ENCODE measurements at places on chromosomes 5 and 9.
A peak's percentile ranks its signal among the peaks of the same experiment; 100 is the strongest.

GRCh38 chr5:148297731-148298130 is 14.5 kb upstream of the SPINK7 start:
- no peak for DNase-seq

DNA sequence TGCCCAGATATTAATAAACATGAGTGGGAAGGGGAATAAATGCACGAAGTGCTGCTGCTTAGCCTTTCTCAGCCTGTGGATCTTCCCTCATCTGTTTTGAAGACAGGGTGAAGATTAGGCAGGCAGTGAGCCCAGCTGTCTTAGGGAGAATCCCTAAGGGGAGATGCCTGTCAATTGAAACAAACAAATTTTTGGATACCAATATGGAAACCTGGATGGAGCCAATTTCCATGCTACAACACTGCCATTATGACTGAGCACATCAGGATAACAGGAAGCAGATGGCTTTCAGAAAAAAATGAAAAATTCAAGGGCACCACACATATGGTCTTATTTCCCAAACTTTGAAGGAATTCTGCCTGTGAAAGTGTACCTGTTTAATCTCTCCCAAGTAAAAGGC is 80.3 kb downstream of the HMHB1 start:
- no peak for DNase-seq

DNA sequence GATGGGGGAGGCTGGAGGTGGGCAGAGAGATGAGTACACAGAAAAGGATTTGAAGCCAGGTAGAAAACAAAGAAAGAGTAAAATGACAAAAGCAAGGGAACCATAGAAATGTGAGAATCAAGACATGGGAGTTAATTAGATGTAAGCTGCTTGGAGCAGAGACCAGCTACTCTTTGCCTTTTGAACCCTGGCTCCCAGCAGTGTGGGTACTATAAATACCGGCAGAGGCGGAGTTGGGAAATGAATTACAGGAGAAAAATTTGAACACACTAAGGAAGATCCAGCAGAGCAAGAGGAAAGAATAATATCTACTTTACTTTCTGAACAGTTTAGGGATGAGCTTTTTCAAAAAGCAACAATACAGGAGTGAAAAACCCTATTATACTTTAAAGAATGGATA is 36.5 kb downstream of the KIF24 start:
- no peak for DNase-seq

GRCh38 chr5:59104400-59105127 is 521.7 kb downstream of the RAB3C start:
- no peak for DNase-seq

GRCh38 chr5:138867011-138867410 is 8.1 kb downstream of the LRRTM2 start:
- DNase-seq = no peak

DNA sequence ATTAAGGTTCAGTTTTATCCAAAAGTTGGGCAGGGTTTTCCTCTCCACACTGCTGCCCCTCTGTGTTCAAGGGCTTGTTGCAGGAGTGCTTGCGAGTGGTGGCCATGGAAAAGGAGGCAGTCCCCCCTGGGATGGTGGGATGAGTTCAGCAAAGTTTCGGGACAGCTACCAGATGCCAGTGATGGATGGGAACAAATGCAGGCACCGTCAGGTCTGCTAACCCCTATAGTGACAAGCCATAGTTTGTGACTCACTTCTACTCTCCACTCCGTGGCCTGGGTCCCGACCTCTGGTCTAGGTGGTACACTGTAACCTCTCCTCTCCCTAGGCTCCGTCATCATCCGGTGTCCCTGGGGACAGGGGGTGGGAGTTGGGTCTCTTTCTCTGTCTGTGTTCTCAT is 3.8 kb upstream of the RNF14 start:
- DNase-seq = no peak

DNA sequence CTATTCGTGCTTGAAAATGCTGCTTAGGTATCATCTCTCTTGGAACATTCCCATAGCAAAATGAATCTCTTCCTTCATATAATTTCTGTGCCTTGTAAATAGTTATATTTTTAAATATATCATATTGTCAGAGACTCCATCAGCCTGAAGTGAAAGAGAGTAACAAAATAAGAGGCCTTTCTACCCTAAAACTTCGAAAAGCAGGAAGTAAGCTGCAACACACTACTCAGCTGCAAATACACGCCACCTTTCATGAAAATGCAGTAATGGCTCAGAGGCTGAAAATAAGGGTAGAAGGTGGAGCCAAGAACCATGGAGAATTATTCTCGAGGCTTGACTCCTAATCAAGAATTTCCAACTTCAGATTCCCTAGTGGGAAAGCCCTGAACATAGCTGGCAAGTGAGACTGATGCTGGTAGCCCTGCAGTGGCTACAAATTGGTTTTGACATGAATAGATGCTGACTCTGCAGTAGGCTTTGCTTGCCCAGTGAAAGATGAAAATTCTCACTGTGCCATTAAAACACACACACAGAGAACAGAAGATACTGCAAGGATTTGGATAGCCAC is 30.2 kb upstream of the PTGER4 start:
- no peak for DNase-seq

- DNase-seq = no peak
Observed at GRCh38 chr5:51732304-51732703, 349.1 kb downstream of the ISL1 start.

GRCh38 chr5:219460-219863 is 1.3 kb downstream of the SDHA start:
- DNase-seq = peak; percentile 75

GRCh38 chr9:77534376-77535057 is 113.6 kb downstream of the GNA14 start:
- DNase-seq = no peak

GRCh38 chr9:69900406-69900805 is 79.8 kb downstream of the CFAP95 start:
- DNase-seq = no peak

DNA sequence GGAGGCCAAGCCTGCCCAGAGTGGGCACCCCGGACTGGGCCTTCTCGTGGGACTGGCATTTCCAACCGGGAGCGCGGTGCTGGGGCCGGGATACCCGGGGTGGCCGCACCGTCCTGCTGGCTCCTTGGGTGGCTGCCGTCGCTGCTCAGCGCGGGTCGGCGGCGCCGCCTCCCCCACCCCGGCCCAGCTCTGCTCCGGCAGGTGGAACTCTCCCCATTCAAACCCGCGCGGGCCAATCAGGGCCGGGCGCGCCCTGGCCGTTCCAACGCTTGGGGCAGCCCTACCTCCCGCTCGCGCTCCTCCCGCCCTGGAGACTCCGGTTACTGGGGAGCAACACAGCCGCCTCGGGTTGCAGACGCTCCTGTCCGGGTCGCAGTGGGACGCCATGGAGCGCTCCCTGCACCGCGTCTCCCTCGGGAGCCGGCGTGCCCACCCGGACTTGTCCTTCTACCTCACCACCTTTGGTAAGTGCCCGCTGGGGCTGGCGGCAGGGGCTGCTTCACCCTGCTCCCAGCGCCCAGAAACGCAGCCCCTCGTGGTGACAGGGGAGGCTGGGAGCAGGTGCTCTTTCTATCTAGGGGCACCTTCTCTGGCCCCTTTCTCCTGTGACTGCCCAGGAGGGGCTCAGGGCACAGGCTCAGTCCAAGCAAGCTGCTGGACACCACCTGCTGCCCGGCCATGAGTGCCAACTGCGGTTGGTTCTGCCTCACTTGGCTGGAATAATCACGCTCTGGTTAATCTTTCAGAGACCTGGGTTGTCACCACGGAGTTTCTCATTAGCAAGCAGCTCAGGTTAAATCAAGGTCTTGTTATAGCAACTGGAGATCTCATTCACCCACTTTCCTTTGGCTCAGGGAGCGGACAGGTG is at the start of gene RGS3:
RGS3 (plus strand) TSS at position 310 of the 868 bp plus-strand sequence; CDS start at position 386, 76 bp downstream.
- DNase-seq = no peak

DNA sequence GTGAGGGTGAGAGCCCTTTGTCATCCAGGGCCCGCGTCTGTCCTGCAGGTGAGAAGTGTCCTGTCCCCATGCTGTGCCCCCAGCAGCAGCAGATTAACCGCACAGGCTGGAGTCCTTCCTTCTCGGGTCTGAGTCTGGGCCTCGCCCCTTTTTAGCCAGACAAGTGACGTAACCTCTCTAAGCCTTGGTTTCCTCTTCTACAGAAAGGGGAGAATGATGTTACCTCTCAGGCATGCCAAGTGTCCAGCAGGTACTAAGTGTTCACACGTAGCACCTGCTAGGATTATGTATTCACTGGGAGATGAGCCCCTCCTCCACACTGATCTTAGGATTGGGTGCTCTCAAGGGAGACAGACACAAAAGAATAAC is 6.9 kb downstream of the NEURL1B start:
- no peak for DNase-seq

DNA sequence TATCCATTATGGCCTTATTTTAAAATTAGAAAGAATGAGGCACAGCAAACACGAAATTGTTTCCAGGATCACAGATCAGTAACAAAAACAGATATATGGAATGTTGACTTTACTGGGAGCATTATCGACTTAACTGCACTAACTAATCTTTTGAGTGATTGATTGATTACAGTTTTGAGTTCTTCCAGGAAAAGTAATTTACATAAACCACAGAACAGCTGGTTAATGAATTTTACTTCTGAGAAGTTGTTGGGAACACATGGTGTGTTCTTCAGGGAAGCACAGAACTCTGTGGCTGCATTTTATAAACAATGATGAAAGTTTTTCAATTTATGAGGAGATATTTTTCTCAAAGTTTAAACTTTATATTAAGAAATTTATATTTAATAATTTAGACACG is 802.4 kb upstream of the ACO1 start:
- DNase-seq = no peak

- peak; percentile 57 for DNase-seq
Observed at GRCh38 chr5:180806351-180807011, 3.9 kb upstream of the MGAT1 start.

DNA sequence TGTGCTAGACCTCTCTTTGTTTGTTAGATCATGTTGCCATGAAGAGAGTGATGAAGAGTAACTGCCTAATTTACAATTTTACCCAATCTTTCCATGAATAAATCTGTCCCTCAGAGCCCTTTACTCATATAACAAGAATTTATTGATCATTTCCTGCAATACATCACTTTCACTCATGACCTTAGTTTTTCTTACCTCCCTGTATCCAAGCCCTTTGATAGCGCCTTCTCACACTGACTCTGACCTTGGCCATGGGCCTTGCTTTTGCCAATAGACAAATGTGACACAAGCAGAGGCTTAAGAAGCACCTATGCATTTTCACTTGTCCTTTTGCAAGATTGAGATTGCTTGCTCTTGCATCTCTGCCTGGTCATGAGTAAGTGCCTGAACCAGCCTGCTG is 288.1 kb downstream of the NNT start:
- no peak for DNase-seq

GRCh38 chr9:131273856-131274673 is 2.2 kb downstream of the FAM78A start:
- DNase-seq = no peak

GRCh38 chr9:131178926-131179325 is 53.5 kb downstream of the NUP214 start:
- no peak for DNase-seq

GRCh38 chr5:73143716-73144115 is 23.3 kb downstream of the TMEM171 start:
- no peak for DNase-seq

- no peak for DNase-seq
Observed at GRCh38 chr9:122228191-122228567, 578 bp downstream of the LHX6 start.

- DNase-seq = no peak
Observed at GRCh38 chr9:135950135-135950682, 11.0 kb downstream of the UBAC1 start.

GRCh38 chr5:65961633-65962032 is 35.3 kb downstream of the ERBIN start:
- no peak for DNase-seq

DNA sequence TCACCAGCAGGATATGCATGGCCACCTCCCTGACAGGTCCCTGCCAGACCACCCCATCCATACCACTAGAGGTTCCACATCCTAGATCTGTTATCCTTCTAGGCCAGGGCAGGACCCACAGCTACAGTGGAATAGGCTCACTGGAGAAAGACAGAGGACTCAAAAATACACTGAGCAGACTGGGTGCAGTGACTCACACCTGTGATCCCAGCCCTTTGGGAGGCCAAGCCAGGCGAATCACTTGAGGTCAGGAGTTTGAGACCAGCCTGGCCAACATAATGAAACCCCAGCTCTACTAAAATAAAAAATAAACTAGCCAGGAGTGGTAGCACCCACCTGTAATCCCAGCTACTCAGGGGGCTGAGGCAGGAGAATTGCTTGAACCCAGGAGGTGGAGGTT is 56.5 kb upstream of the TESK1 start:
- no peak for DNase-seq

GRCh38 chr5:5969942-5970483 is 408.3 kb downstream of the MED10 start:
- no peak for DNase-seq

- no peak for DNase-seq
Observed at GRCh38 chr5:76472335-76473008, 69.4 kb downstream of the IQGAP2 start.

DNA sequence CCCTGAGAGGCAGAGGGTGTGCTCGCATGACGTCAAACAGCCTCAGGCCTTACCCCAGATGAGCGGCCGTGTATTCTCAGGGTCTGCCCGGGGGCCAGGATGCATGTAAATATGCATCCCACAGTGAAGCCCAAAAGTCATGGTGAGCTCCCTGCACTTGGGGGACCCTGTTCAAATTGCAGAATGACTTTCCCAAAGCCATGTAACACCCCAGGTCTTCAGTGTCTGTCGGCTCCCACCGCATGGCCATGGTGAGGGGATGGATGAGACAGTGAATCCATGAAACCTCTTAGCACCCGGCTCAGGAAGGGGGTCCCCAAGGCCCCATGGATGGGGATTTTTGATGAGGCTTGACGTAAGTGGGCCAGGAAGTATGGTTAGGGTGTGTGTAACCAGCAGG is 9.3 kb upstream of the COL5A1 start:
- DNase-seq = peak; percentile 27

DNA sequence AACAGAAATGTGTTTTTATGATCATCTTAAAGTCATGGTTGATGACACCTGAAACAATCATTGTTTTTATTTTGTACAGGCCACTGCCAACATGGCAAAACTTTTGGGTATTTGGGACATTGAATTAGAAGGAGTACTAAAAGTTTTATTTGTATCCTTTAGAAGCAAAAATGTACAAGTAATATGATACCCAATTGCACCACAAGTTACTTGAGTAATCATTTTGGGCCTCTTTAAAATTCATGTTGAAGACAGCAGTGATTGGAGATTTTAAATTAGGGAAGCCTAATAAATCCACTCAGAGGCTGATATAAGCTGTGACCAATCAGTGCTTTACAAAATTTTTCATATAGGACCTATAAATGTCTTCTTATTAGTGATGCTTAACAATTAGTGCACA is 212.9 kb downstream of the MARCHF11 start:
- DNase-seq = no peak

DNA sequence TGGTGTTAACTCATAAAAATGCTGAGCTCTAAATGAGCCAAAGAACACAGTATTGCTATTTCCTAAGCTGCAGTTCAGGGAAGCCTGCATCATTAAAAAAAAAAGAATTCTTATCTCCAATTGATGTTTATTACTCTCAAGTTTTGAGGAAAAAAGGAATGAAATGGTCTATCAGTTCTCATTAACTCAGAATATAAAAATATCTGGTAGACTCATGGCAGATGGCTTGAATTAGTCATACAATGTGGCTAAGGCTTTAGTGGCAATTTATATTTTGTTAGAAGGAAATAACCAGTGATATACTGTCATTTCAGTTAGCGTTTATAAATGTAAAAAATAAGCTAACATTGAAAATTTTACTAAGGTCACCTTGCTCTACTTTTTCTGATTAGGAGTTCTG is 1403.4 kb upstream of the C9orf72 start:
- no peak for DNase-seq
